Left renal pelvis (tissue), 4 donors: ENCODE measurements at places on chromosomes 5 and 9.
A peak's percentile ranks its signal among the peaks of the same experiment; 100 is the strongest.

DNA sequence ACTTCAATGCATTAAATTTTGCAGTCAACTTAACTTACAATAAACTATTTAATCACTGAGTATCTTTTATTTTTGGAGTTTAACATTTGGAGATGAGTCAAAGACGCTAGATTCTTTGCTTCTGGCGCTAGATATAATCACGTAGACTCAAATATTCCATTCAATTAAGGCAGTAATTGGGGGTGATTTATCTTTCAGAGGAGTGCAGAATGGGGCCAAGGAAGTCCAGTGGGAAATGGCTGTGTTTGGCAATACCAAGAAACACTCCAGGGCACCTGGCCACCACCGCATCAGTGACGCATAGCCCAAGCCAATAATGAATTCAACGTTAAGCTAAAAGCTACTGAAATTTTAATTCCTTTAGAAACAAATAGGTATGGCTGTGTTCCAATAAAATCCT is 81.2 kb downstream of the PHAX start:
- DNase-seq = no peak

DNA sequence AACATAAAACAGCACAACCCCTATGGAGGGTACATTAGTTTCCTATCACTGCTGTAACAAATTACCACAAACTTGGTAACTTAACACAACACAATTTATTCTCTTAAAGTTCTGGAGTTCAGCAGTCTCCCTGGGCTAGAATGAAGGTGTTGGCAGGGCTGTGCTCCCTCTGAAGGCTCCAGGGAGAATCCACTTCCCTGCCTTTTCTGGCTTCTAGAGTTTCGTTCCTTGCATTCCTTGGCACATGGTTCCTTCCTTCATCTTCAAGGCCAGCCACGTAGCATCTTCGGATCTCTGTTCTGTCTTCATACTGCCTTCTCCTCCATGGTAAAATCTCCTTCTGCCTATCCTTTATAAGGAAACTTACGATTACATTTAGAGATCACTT is 25.0 kb upstream of the GSN start:
- no peak for DNase-seq

- no peak for DNase-seq
Measured at GRCh38 chr9:112086627-112087026, 88.5 kb downstream of the SUSD1 start.

- DNase-seq = no peak
Measured at GRCh38 chr9:96884443-96884842, 30.1 kb upstream of the ZNF782 start.

DNA sequence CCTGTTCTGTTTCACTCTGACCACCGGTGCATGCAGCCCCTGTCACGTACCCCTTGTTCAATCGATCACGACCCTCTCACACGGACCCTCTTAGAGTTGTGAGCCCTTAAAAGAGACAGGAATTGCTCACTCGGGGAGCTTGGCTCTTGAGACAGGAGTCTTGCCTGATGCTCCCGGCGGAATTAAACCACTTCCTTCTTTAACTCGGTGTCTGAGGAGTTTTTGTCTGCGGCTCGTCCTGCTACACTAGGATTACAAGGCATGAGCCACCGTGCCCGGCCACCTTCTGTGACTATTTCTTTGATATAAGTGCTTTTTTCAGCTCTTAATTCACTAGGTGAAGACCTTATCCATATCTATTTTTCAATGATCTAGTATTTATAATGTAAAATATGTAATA is 167.5 kb downstream of the TTC39B start:
- DNase-seq = no peak

DNA sequence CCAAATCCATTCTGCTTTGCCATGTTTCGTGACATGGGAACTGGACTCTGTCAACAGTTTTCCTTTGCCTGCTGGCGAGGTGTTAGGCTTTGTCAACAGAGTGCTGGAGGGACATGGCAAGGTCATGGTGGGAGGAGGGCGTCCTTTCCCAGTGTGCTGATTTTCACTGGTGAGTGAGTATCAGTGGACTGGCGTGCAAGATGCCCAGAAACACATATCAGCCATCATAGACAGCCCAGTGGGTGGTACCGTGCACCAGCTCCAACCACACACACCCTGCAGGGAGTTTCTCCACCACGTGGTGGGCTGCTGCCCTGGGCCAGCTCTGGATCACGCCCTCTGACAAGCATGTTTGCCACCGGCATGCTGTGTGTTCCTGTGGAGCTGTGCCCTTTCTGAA is 50.0 kb upstream of the ABL1 start:
- no peak for DNase-seq

GRCh38 chr9:16030528-16031185 is 477.8 kb downstream of the CCDC171 start:
- DNase-seq = no peak

DNA sequence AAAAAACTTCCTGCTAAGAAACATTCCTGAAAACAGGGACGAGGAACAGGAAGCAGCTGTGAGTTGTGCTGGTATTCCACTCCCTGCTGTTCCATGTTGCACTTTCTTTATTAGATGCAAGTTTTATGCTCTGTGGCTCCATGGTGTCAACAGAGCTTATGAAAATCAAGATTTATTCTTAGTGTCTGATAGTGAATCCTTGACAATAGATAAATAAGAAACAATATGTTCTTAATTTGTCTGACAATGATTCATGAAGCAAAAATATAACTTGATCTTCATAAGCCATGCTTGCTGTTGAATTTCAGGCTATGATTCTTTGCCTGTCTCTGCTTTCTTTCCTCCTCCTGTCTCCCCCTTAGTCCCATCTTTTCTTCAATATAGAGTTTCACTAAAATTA is 119.6 kb downstream of the DROSHA start:
- DNase-seq = peak; percentile 8

GRCh38 chr5:124504081-124504916 is 242.1 kb downstream of the ZNF608 start:
- DNase-seq = no peak

DNA sequence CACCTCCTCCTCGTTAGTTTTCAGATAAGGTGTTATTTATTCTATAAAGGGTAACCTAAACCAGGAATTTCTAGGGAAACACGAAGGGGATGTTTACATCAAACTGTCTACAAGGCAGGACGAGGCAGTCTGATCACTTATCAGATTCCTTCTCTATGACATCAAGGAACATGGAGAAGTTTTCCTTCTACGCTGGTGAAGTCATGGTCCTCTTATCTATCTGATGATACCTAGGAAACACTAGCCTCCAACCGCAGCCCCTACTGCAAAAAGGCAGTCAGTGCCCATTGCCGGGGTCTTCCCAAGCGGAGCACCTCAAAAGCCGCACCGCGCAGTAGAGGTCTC is 1.5 kb downstream of the MPDZ start:
- no peak for DNase-seq

DNA sequence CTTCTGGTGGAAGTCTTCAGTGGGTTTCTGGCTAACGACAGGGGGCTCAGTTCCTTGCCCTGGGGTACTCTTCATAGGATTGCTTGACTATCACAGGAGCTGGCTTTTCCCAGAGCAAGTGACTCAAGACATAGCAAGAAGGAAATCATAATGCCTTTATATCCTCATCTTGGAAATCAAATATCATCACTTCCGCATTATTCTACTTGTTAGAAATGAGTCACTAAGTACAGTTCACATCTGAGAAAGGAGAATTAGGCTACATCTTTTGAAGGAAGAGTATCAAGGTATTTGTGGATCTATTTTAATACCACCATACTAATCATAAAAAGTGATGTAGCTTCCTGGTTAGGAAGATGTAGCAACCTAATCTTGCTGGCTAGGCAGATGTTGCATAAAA is 148.2 kb upstream of the RAI14 start:
- no peak for DNase-seq

DNA sequence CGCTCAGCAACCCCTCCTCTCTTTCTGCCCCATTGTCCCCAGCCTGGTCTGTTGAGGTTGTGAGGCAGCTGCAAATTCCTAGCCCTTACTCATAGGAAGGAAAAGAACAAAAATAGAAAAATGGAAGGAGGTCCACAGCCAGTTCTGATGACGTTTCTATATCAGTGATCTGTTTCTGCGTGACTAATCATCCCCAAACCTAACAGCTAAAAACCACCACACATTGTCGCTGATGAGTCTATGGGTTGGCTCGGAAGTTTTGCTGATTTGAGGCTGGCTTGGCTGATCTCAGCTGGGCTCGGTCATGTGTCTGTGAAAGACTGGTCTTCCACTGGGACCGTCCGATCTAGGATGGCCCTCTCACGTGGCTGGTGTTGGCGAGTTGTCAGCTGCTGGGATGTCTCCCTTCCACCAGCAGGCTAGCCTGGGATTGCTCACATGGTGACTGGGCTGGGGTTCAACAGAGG is 200.6 kb upstream of the ZNF618 start:
- no peak for DNase-seq

- DNase-seq = no peak
Measured at GRCh38 chr9:87959916-87960581, 14.3 kb downstream of the CDK20 start.

DNA sequence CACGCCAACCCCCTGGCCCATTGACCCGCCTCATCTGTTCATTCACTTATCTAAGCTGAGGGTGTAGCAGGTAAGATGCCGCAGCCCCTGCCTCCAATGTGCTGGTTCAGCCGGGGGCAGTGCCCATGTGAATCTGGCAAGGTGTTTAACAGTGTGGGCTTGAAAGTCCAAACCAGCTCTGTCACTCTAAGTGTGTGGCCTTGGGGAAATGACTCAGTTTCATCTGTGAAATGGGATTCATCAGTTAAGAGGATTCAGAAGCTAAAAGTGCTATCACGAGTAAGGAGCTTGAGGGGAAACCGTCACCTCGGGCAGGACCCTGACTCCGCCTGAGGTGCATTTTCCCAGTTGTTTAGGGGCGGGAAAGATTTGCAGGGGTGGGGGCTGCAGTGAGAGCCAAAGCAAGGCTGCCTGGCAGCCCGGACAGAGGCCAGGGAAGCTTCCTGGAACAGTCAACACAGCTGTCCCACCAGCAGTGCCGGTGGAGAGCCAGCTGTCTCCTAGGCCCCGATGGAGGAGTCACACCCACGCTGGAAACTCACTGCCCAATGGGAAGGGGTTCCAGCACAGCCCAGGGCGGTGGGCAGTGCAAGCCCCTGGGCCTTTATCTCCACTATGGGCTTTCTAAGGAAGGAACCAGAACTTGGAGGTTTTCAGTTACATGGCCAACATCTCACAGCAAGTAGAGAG is 9.7 kb upstream of the URM1 start:
- DNase-seq = no peak

DNA sequence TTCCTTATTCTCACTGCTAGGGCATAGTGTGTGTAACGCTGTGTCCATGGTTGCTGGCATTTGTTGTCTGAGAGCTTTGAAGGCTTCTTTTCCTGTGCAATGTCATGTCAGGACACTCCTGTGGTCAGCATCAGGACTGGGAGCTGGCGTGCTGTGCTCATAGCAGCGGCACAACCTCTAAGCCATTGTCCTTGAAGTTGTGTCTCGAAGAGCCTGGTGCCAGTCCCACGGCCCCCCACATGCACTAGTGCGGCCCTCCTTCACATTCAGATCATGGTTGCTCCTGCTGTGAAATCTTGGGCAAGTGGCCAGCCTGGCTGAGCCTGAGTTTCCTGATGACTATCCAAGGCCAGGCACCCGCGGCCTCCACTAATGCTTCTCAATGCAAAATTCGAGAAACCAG is 32.4 kb downstream of the PDZD2 start:
- DNase-seq = no peak

GRCh38 chr5:124524552-124525232 is 221.7 kb downstream of the ZNF608 start:
- no peak for DNase-seq

DNA sequence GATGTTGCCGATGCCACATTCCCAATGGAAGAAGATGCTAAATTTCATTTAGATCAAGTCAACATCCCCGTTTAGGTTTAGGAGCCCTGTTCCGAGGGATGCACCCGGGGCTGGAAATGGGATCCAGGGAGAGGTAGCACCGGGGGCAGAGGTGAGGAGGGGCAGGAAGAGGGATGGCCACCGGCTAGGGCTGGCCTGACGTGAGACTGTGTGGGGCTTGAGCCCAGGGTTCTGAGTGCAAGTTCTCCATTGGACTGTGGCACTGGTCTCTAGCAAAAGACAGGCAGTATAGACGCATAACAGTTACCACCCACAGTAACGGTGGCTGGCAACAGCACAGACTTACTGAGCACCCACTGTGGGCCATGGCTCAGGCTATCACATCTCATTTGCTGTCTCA is 209.0 kb upstream of the MVB12B start:
- no peak for DNase-seq

GRCh38 chr5:174571662-174572397 is 152.6 kb upstream of the MSX2 start:
- DNase-seq = no peak
